Fibroblast of the aortic adventitia (primary cell): ENCODE measurements at places on chromosomes 1 and 21.

GRCh38 chr1:22204989-22205913 is 62.4 kb upstream of the WNT4 start:
- peak; percentile 6 for DNase-seq

DNA sequence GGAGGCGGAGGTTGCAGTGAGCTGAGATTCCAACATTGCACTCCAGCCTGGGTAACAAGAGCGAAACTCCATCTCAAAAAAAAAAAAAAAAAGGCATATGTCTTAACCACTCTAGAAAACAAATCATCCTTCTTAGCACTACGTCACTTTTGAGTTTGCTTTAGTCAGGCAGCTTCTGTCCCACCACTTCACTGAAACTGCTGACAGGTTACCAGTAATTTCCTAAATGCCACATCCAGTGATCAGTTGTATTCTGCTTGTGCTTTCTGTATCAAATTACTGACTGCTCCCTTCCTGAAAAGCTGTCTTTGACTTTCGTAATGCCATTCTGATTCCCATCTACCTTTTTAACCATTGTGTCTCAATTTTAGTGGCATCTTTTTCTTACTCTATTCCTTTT is 21.7 kb downstream of the RCOR3 start:
- DNase-seq: no peak

GRCh38 chr1:227295609-227296008 is 22.7 kb downstream of the CDC42BPA start:
- DNase-seq: no peak

DNA sequence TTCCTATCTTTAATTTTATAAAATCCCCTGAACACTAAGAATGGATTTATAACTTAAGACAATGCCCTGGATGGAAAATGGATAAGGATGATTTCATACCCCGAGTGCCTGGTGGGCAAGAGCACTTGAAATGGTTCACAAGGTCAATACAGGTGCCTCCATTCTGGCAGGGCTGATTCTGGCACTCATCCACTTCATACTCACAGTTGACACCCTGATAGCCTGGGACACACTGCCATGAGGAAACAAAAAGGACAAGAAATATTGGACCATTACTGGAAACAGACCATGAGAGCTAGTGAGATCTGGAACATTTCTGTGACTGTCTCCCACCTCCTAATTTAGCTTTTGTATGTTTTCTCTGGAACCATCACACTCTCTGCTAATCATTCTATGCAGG is 39.1 kb upstream of the ADAM30 start:
- no peak for DNase-seq

- DNase-seq: no peak
These were observed 185.8 kb downstream of the SLC44A5 start for GRCh38 chr1:75425001-75425650.

DNA sequence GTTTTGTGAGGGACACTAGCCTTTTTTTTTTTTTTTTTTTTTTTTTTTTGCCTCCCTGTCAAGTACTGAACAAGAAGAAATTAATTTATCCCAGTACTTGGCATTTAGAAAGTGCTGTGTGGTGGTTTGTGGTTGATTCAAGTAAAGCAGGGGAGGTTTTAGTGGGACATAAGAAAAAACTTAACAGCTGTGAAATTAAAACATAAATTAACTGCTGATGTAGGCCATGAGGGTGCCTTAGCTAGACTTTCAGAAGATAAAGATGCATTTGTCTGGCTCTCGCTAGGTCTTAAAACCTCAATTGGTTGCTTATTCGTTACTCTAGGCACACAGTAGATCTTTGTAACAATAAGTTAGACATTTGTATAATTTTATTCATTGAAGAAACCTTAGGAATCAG is 52.3 kb downstream of the SPATA46 start:
- DNase-seq: no peak

- DNase-seq: peak; percentile 28
These were observed 407.6 kb upstream of the DEPDC1 start for GRCh38 chr1:68904477-68904876.

- no peak for DNase-seq
These were observed 31.0 kb upstream of the MTMR11 start for GRCh38 chr1:149967646-149968045.

DNA sequence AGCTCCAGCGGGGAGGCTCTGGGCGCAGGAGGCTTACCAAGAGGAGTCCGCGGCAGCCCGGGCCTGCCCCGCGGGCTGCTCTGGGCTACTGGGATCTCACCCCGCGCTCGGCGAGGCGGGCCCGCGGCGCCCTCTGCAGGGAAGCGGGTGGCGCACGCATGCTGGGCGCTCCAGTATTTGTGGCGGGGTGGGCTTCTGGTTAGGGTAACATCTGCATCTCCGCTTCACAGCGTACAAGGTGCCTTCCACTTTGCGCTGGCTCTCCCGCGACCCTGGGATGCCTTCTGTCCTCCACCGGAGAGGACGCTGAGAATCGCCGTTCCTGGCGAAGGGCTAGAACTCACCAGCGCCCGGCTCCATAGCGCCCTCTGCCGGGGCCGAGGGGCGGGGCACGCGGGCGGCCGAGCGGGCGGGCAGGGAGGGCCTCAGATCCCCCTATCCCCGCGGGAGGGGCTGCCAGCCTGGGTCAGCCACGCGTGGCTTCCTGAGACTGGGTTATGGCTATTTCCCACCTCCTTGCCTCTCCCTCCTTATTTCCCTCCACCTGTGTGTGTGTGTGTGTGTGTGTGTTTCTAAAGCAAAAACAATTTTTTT is 46.6 kb upstream of the CTBS start:
- peak; percentile 71 for DNase-seq

DNA sequence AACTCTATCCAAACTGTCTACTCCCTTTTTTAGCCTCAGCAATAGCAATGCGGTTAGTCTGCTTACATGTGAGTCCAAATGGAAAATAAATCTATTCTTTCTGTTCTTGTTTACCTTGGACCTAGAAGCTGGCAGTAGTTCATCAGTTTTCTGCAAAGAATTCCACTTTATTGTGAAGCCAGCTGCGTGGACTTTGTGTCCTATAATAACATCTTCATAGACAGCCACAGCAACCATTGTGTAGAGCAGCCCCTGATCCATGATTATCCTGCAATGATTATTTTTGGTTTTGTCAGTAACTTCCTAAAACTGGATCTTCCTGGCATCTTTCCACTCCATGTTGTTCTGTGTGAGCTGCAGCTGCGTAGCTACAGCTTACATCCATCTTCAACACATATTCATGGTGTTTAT is 408.7 kb downstream of the NUF2 start:
- DNase-seq: peak; percentile 82

GRCh38 chr1:6091823-6092109 is 46.1 kb downstream of the KCNAB2 start:
- no peak for DNase-seq

- no peak for DNase-seq
These were observed 59.5 kb upstream of the TMEM51 start for GRCh38 chr1:15094056-15094455.

GRCh38 chr1:233613252-233614172 is at the start of gene KCNK1:
KCNK1 (plus strand) TSS chr1:233614106; CDS start chr1:233614172, 66 bp downstream.
- peak; percentile 94 for DNase-seq

DNA sequence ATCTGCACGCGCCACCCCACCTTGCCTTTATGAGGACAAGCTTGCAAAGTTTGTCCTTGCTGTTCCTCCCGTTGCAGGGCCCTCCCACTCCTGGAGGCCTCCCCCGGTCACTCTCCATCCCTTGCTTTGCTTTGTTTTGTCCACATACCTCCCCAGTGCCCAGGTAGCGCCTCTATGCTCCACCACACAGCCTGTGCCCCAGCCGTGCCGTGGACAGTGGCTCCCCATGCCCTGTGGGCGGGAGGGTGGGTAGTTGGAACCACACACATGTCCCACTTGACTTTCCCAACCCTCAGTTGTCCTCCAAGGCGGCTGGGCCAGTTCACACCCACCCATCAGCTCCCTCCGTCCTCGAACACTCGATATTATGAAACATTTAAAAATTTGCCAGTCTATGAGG is 24.6 kb downstream of the SLX9 start:
- DNase-seq: no peak

- no peak for DNase-seq
These were observed 125.1 kb upstream of the FGGY start for GRCh38 chr1:59171788-59172187.

- no peak for DNase-seq
These were observed 44.1 kb upstream of the SLC19A1 start for GRCh38 chr21:45586289-45586858.
